ENCODE measurements at places on chromosomes 11 and 22.

DNA sequence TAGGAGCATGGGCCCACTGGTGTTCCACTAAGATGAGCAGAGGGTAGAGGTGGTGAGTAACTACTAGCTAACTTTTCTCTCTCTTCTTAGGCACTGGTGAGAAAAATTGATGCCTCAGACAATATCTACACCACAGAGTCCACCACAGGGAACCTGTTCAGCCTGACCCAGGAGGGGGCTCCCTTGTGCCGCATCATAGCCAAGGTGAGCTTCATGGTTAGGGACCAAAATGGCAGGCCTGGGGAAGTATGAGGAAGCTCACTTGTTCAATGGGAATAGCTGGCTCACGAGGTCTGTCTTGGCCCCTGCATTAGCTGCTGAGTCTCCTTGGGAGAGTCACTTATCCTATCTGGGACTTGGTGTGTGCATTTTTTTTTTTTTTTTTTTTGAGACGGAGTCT, 75.9 kb downstream of the INSC start:
- DNase-seq: no peak

GRCh38 chr22:25849522-25849921, 107.5 kb downstream of the MYO18B start:
- DNase-seq: no peak

DNA sequence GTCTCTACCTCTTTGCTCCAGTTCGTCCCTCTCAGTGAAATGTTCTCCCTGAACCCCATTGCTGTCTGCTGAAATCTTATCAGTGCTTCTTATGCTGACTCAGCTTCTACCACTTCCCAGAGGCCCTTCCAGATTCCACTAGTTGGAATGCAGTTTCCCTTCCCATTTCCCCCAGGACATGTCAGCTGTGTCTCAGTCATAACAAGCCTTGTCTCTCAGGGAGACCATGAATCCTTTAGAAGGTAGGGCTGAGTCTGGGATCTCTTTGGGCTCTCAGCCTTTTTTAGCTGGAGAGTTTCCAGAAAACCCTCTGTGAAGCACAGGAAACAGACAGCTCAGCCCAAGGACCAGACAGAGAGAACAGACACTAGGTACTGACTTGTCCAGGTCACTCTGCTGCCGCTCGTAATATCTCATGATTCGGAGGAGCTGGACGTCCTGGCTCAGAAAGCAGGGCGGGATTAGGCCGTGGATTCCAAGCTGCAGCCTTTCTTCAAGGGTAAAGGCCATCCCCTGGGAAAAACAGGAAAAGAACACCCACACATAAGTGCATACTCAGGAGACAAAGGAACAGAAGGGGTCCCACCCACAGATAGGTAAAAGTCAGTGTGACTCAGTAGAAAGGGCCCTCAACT, 113.0 kb downstream of the ME3 start:
- DNase-seq: no peak

DNA sequence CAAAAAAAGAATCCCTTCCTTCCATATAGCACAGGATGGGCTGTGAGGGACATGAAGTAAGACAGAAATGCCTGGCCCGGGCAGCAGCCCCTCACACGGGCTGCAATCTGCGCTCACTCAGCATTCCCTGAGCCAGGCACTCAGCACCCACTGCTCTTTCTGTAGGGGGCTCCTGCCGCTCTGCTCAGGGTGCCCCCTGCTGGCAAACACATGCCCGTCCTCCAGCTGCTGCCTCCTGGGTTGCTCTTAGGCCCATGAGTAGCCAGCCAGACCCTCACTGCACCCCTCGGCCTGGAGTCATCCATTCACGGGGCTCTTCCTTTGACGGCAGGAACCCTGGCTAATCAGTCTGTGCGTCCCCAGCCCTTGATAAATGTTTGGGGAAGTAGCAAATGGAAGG, 6.9 kb downstream of the MCAT start:
- DNase-seq: no peak

GRCh38 chr11:122210367-122210997, 94.5 kb upstream of the BLID start:
- no peak for DNase-seq

DNA sequence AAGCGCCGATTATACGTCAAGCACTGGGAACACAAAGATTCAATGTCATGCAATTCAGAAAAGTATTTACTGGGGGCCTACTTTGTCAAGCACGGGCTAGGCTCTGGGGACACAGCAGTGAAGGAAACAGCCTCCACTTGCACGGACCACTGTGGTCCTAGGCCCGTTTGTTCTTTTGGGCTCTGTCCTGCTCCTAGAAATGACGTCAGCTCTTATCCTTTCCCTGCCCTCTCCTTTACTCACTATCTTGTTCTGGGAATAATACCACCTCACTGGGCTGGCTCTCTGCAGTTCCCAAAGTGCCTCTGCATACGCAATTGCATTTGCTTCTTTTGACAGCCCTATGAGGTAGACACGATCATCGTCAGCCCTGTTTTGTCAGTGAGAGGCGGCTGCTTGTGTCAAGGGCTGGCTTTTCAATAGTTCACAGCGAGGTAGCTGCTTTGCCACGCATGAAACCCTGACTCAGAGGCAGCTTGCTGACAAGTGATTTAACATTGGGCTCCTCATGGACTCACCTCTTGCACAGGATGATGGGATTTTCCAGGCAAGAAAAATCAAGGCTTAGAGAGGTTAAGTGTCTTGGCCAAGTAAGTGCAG, 22.9 kb upstream of the IGSF22 start:
- DNase-seq: no peak

GRCh38 chr11:113732092-113732491, 26.0 kb upstream of the TMPRSS5 start:
- no peak for DNase-seq

GRCh38 chr11:32432565-32432964, 2.8 kb downstream of the WT1 start:
- no peak for DNase-seq

DNA sequence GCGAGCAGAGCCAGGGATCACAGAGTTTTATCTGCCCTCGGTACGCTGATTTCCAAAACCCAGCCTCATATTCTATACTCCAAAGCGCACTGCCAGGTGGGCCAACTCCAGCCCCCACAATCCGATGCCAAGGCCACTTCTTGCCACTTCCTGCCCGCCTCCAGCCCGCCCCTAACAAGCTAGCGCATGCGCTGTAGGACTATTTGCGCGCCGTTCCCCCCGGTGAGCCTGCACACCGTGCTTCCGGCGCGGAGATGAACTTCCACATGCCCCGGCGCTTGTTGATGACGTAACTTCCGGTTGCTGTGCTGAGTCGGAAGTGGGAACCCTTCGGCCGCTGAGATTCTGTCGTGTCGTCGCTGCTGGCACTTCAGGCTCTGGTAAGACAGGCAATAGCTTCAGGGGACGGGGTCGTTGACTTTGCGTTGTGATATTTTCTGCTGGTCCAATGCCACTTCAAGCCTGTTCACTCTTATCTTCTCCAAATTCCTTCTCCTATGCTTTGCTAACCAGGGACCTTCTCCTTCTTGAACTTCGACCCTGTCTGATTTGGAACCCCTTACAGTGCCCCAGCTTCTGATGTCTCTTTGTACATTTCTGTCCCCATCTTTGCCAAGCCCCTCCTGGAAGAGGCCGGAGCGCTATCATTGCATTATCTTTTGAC, at the start of gene UBE4A:
UBE4A (plus strand) TSS at position 306 of the 664 bp plus-strand sequence. CDS start 5,481 bp downstream, outside the sequence.
- DNase-seq: peak; percentile 96

DNA sequence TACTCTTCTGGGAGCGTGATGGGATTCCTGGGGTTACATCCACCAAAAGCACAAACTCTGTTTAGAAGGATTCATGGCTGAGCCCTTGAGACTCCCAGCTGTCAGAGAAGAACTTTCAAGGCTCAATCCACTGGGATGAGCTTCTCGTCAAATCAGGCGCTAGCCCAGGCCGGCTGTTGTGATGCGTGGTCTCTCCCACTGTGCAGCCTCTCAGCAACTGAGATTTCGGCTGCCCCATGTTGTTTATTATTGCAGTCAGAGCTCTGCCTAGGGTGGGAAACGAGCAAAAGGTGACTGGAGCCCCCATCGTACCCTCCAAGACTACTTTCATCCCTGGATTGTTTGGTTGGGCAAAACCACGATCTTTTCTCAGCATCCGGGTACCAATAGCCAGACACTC, 251.6 kb downstream of the ETS1 start:
- no peak for DNase-seq

DNA sequence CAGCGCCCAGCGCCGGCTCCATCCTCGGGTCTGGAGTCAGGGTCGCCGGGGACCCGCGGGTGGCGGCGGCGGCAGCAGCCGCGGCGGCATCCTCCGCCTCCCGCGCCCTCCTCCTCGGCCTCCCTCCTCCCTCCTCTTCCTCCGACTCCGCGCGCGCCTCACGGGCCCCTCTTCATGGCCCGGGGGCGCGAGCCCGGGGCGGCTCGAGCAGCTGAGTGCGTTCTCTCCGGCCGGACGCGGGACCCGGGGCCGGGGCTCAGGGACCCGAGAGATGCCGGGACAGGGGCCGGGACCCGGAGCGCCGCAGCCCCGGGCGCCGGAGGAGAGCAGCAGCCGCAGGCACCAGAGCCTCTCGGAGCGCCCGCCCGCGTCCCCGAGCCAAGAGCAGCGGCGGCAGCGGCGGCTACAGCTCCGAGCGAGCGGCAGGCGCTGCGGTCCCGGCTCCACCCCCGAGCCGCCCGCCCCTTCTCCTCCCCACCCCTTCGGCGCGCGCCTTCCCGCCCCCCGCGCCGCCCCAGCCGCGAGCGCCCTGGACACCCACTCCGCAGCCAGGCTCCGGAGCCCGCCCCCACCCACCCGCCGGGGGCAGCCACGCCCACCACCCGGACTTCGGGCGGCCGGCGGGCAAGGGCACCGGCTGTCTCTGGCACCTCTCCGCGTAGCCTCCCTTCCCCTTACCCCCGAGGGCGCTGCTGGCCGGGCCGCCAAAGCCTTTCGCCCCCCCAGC, at the start of gene CHST1:
CHST1 (minus strand) TSS at position 417 of the 727 bp plus-strand sequence. CDS start 14,699 bp downstream, outside the sequence.
- DNase-seq: peak; percentile 9

DNA sequence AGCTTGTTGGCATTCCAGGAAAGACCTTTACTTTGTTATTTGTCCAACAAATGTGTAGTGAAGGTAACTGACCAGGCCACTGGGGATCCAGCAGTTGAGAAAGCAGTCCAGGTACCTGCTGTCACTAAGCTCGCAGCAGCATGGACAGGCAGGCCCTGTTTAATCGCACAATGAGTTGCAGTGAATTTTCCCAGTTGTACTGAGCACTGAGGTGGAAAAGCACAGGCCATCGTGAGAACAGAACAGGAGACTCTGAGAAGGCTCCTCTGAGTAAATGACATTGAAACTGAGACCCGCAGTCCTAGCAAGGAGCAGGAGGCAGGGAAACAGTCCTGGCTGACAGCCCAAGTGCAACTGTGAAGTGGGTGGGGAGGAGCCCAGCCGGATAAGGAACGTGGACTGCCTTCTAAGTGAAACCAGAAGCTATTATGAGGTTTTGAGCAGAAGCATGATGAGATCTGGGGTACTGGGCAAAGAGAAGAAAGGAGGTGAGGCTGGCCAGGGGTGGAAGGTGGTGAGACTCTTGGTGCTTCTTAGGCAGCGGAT, 39.8 kb upstream of the CDON start:
- DNase-seq: no peak

GRCh38 chr22:27984001-27984695, 65.1 kb upstream of the PITPNB start:
- no peak for DNase-seq

DNA sequence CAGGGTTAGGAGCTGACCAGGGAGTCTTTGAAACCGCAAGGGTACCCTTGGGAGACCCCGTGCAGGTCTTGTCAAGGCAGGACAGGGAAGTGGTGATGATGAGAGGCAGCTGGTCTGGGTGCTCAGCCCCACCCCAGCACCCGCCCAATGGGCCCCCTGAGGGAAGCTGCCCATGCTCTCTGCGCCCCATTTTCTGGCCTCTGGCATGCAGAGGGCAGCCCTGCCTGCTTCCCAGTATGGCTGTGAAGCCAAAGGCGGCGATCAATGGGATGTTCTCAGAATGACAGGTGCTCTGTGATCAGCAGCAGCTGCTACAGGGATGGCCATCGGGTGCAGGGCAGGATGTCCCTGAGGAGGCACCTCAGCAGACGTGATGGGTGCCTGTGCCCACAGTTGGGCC, 54.7 kb downstream of the CDKN1C start:
- no peak for DNase-seq

GRCh38 chr22:37601540-37602442, 6.8 kb upstream of the GGA1 start:
- DNase-seq: no peak

- no peak for DNase-seq
Measured at GRCh38 chr11:68963779-68964178, 17.0 kb downstream of the MRGPRD start.

DNA sequence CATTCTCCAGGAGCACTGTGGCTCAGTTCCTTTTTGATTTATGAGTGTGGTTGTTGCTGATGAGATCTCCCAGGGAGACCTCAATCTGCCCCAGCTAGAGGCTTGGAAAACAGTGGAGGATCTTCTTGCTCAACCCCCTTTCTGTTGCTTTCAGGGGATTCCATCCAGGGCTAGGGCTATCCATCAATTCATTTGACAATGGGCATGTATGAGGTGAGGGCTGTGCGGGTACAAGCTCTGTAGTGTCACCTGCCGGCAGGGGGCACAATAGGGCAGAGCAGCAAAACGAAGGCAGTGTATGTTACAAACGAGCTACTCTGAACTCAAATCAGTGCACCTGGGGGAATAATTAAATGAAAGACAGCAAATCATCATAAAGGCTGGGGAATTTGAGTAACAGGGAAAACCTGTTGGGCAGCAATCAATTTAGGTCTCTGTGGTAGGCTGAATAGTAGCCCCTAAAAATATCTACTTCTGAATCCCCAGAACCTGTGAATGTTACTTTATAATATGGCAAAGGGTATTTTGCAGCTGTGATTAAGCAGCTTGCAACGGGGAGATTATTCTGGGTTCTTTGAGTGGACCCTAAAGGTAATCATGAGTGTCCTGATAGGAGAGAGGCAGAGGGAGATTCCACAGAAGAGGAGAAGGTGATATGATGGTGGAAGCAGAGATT, 170.3 kb upstream of the ZBED5 start:
- peak; percentile 68 for DNase-seq

DNA sequence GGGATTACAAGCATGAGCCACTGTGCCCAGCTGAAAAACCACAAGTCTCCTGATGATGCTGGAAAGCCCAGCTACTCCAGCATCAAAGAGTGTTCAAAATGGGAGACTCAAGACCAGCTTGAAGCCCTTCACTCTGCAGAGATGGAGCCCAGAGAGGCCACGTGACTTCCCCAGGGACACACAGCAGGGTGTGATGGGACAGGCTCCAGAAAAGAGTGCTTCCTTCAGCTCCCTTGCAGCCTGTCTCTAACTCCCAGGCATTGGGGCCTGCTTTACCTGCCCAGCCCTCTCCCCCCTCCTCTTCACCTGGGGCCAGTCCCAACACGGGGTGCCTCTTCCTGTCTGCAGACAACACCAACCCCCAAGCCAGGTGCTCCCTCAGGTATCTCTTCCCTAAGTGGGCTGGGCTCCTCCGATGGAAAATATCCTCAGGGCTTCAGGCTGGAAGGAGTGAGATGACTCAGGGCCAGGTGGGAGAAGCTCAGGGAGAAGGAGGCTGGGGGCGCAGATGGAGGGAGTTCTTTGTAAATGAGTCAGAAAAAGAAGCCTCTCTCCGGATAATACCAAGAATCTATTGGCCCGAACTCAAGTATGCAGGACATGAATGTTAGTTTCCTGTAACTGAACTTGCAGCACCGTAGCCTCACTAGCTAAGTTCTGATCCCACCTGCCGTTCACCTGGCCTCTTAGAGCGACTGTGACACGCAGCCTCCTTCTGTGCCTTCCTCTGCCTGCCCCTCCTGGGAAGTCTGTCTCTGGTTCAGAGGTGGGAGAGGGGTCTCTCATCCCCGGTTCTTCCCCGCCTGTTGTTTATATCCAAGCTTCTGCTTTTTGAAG, 326.6 kb downstream of the MN1 start:
- no peak for DNase-seq

- DNase-seq: no peak
Measured at GRCh38 chr11:10155793-10156490, 138.1 kb downstream of the SBF2 start.
